Panc1 (cell line): ENCODE measurements at places on chromosomes 13 and 19.

DNA sequence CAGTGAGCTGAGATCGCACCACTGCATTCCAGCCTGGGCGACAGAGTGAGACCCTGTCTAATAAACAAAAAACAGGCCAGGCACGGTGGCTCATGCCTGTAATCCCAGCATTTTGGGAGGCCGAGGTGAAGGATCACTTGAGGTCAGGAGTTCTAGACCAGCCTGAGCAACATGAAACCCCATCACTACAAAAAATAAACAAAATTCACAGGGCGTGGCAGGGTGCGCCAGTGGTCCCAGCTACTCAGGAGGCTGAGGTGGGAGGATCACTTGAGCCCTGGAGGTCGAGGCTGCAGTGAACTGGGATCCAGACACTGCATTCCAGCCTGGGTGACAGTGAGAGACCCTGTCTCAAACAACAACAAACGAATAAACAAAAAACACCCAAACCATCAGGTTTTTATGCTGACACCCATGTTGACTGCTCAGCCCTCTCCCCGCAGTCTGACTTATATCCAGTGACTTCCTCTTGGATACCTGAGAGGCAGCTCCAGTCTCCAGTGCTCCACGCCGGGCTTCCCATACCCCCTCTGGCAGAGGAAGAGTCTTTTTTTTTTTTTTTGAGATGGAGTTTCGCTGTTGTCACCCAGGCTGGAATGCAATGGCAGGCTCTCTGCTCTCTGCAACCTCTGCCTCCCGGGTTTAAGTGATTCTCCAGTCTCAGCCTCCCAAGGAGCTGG, 17.7 kb downstream of the WTIP start:
- no peak for DNase-seq

DNA sequence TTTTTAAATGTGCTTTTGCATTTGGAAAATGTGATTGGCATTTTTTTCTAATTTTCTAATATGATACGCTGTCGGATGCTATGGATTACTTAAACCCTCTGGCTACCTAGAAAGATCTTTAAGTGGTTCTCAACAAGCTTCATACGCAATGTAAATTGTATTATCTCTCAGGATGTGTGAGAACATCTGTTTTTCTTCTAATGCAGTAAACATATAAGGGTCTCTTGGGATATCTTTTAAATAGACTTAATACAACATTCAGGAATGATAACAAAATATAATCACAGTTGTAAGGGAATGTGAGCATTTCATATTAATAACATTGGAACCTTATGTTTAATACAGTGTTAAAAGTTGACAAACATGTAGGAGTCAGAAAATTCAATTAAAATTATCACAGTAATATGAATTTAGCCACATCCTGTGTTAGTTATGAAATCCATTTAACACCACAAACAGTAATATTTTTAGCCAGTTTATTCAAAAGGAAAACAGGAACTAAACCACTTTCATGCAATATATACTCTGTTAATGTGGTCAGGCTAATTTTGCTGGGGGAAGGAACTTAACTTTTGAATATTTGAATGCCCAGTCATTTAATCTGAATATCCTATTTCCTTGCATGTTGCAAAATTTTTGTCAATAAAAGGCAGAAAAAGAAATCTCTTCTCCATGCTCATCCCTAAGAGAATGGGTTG, 15.0 kb upstream of the ALOX5AP start:
- DNase-seq: no peak

GRCh38 chr19:29673451-29674371, 8.4 kb downstream of the PLEKHF1 start:
- DNase-seq: no peak

DNA sequence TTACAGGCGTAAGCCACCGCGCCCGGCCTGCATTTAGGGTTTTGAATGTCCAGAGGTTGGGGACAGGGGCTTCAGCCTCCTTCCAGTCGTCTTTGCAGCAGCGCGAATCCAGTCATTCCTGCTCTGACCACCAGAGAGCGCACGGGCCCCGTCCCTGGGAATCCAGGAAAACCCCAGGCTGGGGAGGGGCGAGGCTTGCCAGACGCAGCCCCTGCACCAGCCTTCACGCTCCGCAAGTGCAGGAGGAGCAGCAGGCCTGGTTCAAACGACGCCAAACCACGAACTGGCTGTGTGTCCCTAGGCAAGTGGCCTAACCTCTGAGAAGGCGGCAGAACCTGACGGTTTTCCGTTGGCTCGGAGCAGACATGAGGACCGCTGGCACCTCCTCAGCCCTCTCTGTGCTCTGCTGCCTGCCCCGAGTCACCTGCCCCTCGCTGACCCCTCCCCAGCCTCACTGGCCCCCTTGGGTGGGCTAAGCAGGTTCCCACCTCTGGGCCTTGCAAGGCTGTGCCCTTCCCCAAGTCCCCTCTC, 2.0 kb upstream of the RNF126 start:
- DNase-seq: no peak

DNA sequence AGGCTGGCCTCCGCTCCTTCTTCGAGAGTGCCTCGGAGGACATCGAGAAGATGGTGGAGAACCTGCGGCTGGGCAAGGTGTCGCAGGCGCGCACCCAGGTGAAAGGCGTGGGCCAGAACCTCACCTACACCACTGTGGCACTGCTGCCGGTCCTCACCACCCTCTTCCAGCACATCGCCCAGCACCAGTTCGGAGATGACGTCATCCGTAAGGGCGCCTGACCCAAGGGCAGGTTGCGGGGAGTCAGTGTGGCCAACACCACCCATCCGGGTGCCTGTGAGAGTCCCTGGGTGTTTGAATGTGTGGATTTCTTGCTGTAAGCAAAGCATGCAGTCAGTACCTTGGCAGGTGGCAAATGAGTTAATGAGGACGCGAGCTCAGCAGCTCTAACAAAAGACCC, 78.8 kb downstream of the RYR1 start:
- no peak for DNase-seq

DNA sequence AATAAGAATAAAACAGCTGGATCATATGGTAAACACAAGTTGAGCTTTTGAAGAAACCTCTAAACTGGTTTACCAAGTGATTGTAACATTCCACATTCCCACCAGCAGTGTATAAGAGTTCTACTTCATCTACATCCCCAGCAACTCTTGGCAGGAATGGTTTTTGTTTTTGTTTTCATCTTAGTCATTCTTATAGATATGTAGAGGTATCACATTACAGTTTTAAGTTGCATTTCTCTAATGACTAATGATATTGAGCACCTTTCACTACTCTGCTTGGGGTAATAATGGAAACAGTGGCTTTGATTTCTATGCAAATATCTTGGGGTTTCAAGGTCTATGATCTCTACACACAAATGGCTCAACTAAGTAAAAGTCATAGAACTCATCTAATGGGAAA, 614.5 kb downstream of the TBC1D4 start:
- DNase-seq: no peak
